ENCODE measurements at places on chromosomes 1 and 21.
A peak's percentile ranks its signal among the peaks of the same experiment; 100 is the strongest.

- H3K27me3 ChIP-seq: no peaks in the 10 kb centered on the region
- H3K4me3 ChIP-seq: no peak overlapping the region
- H3K36me3 ChIP-seq: no peaks in the 10 kb centered on the region
- DNase-seq: no peak
- H3K4me1 ChIP-seq: no peaks in the 10 kb centered on the region
- H3K27ac ChIP-seq: no peak overlapping the region
These were observed 47.1 kb upstream of the DYNLT5 start for GRCh38 chr1:66705110-66705509.

- no peak for DNase-seq
- H3K27me3 ChIP-seq: no peaks in the 10 kb centered on the region
- no peak overlapping the region for H3K4me3 ChIP-seq
- peaks cover 6% of the 10 kb centered on the region for H3K4me1 ChIP-seq
- H3K36me3 ChIP-seq: no peaks in the 10 kb centered on the region
- H3K27ac ChIP-seq: no peak overlapping the region
These were observed 75.3 kb downstream of the C1orf21 start for GRCh38 chr1:184462155-184462554.

DNA sequence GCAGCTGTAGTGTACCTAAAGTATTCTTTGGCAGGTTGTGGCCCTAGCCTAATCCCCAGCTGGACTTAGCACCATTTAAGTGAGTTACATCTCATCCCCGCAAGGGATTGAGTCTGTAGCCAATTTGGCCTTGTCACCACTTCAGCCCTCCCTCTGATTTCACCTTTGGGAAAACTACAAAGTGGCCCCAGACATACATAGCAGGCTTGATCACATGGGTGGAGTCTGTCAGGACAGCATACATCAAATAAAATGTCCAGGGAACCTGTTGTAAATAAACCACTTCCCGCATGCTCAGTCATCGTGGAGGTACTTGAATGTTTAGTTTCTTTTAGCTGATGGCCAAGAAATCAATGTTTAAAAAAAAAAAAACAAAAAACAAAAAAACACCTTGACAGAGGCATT, 142.5 kb downstream of the DHRS3 start:
- no peaks in the 10 kb centered on the region for H3K27me3 ChIP-seq
- H3K36me3 ChIP-seq: no peaks in the 10 kb centered on the region
- H3K4me1 ChIP-seq: peaks cover 80% of the 10 kb centered on the region
- peak overlapping the region; percentile 79 for H3K27ac ChIP-seq
- peak; percentile 44 for DNase-seq

GRCh38 chr21:37758982-37759381, 157.3 kb downstream of the KCNJ6 start:
- no peaks in the 10 kb centered on the region for H3K27me3 ChIP-seq
- H3K27ac ChIP-seq: no peak overlapping the region
- no peak overlapping the region for H3K4me3 ChIP-seq
- peak; percentile 42 for DNase-seq
- no peaks in the 10 kb centered on the region for H3K4me1 ChIP-seq

DNA sequence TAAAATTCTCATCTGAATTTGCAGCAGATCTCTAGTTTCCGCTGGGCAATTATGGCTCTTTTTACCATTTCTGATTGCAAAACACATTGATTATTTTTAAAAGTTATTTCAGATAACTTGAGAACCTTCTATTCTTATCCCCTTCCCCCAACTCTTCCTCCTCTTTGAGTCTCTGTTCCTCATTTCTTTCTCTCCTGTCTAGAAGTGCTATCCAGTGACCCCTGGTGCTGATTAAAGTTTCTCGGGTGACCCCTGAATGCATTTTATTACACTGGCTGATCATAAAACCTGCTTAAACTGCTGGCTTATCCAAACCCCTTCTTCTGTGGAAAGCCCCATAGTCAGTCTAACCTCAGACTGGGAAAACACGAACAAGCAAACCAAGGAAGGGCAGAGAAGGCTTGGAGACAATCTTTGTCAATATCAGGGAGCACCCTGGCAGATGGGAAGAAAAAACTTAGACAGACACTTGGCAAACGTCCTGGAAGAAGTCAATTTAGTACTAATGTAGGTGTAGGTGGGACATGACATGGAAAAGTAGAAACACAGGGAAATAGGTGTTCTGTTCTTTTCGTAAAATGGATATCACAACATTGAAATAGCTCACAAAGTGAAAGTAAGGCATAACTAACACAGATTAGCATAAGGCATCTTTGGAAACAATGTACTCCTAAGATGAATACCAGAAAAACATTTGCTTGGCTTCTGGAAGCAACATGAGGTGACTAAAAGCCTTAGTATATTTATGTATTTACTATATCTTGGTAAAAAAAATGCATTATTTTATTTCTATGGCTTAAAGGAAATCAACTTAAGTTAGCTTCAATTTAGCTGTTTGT, 61.4 kb downstream of the GORAB start:
- no peaks in the 10 kb centered on the region for H3K4me1 ChIP-seq
- no peaks in the 10 kb centered on the region for H3K27me3 ChIP-seq
- DNase-seq: no peak
- H3K36me3 ChIP-seq: no peaks in the 10 kb centered on the region
